ENCODE measurements at places on chromosomes 2 and 18.

GRCh38 chr2:171540437-171540836 lies 18.2 kb downstream of the CYBRD1 start:
- no peak for DNase-seq

DNA sequence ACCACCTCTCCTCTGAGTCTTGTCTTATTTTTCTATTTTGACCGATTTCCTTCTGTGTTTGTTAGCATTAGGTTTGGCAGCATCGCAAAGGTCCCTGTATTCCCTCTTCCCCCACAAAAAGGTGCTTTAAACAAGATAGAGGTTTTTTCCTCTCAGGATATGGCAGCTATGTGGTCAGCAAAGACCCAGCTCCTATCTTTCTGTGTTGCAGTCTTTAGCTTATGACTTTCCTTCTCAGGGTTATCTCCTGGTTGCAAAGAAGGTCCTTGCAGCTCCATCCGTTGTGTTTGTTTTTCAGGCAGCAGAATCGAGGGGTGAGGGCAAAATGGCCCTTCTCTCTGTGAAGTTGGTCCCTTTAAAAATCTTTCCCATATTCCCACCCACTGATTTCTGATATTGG lies 38.4 kb downstream of the GALNT1 start:
- no peak for DNase-seq

GRCh38 chr2:121348128-121348740 lies 63.2 kb upstream of the TFCP2L1 start:
- no peak for DNase-seq

- no peak for DNase-seq
Measured at GRCh38 chr2:36530983-36531354, 67.0 kb downstream of the FEZ2 start.

GRCh38 chr18:10242936-10243680 lies 211.3 kb upstream of the APCDD1 start:
- DNase-seq: no peak

GRCh38 chr2:46813020-46813415 lies 102.6 kb downstream of the MCFD2 start:
- no peak for DNase-seq

DNA sequence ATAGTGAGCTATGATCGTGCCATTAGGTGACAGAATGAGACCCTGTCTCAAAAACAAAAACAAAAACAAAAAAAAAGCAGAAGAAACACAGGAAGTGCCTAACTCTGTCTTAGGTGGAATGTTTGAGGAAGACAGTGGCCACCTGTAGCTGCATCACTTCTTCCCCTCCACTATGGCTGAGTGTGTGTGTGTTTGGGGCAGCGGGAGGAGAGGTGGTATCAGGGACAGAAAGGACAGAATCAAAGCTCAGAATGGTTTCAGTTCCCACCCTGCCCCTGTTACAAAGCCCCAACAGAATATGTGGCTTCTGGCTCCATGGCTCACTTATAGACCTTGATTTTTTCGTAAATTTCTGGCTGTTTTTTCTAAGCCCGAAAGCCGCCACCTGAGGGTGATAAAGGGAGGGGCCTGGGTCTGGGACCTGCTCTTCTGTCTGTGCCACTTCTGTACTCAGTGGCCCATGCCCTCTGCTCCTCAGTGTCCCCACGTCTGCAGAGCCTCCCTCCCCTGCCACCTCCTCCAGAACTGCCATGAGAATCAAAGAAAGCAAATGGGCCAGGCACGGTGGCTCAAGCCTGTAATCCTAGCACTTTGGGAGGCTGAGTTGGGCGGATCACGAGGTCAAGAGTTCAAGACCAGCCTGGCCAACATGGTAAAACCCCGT lies 27.4 kb downstream of the SERTAD2 start:
- DNase-seq: no peak

DNA sequence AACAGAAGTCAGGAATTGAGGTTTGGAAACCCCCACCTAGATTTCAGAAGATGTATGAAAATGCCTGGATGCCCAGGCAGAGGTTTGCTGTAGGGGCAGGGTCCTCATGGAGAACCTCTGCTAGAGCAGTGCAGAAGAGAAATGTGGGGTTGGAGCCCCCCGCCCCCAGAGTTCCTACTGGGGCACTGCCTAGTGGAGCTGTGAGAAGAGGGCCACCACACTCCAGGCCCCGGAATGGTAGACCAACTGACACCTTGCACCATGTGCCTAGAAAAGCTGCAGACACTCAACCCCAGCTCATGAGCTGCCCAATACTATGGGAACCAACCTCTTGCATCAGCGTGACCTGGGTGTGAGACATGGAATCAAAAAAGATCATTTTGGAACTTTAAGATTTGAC lies 967.0 kb upstream of the NRXN1 start:
- no peak for DNase-seq

DNA sequence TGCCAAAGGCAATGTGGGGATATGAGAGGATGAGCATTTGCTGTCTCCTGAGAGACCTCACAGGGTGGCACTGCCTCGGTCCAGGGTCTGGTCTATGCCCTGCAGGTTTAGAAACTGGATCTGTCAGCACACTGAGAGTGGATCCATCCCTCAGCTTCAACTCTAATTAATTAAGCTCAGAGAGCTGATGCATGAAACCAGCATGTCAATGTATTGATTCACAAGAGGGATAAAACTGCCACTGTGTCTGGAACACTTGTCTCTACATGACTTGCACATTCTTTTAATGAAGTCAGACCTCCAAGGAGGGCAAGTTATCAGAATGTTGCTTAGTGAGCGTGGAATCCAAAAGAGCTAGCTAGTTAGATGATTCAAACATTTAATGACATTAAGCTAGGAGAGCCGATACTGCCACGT lies 22.5 kb upstream of the POLE4 start:
- DNase-seq: no peak

DNA sequence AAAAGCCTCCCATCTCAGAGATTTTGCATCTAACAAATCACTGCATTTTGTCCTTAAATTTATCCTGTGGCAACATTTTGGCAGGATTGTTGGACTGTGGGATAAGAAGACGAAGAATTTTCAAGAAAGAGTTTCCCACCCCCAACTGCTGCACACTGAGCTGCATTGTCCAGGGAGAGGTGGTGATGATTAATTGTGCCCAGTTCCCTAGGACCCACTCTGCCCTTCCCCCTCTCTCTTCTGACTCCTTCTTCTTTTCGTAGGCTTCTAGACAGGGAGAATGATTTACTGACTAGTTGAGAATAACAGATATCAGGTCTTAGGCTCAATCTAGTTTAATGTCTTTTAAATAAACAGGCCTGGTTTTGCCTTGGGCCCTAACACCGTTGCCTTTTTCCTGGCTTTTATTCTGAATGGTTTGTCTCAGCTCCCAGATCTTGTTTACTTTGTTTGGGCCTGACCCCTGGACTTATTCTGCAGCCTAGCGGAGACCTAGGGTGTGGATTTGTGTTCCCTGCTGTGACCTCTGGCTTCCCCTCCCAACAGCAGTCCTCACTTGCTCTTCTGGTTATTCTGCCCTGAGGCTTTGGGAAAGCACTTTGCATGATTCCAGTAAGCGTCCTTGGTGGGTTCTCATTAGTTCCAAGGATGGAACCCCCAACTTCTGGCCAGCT lies 233.3 kb downstream of the INSIG2 start:
- DNase-seq: no peak

- DNase-seq: no peak
Measured at GRCh38 chr2:28201671-28202180, 190.9 kb upstream of the FOSL2 start.

GRCh38 chr2:159201360-159202063 lies 85.0 kb downstream of the WDSUB1 start:
- no peak for DNase-seq

- DNase-seq: no peak
Measured at GRCh38 chr2:102278720-102279390, 32.5 kb upstream of the IL1RL1 start.

GRCh38 chr2:22807872-22808271 lies 577.1 kb upstream of the KLHL29 start:
- DNase-seq: no peak

DNA sequence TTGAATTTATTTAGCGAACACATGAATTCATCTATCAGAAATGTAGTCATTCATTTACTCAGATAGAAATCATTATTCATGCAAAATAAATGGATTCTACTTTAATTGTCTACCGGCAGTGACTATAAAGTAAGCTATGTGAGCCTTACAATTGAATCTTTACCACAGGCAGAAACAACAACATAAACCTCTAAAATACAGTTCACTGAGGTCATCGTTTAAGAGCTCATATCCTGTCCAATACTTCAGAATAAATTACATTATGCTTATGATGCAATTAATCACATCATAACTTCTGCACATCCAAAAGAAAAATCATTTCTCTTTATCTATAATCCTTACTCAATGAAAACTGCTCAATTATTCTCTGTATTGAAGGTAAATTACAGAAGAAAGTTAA lies 244.7 kb downstream of the HNMT start:
- DNase-seq: no peak

DNA sequence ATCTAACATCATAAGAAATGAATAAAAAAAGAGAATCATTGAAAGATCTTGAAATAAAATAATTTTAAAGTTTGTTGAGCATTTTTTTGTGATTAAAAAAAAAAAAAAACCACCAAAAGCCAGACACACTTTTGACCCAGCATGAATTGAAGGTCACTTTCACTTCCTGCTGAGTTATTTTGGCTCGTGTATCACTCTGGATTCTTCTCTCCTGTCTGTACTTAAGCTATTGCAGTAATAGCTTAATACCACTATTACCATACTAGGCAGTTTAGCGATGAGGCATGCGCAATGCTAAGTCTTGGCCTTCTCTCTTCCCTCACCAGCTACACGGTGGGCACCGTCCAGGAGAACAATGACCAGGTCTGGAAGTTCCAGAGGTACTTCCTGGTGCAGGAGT lies 54.5 kb upstream of the SPP2 start:
- DNase-seq: no peak

DNA sequence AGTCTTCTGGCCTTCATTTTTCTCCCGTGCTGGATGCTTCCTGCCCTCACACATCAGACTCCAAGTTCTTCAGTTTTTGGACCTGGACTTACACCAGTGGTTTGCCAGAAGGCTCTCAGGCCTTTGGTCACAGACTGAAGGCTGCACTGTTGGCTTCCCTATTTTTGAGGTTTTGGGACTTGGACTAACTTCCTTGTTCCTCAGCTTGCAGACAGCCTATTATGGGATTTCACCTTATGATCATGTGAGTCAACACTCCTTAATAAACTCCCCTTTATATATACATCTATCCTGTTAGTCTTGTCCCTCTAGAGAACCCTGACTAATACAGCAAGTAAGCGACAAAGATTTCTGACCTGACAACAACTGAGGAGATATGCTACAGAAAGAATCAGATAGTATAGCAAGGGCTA lies 7.2 kb downstream of the CDC42EP3 start:
- no peak for DNase-seq

DNA sequence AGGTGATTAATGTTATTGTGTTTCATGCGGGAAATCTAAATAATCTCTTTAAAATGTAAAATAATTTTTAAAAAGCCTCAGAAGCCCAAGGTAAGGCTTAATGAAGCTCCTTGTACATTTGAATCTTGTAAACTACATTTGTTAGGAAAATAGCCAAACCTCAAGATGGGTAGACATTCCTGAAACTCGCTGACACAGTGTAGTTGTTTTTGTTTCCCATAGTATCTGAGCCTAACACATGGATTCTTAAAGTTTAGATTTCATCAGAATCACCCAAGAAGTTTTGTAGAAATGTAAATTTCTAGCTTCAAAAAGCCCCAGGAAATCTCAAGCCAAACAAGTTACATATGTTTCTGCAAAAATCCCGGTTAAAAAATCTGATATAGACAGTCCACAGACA lies 1221.1 kb upstream of the ACVR2A start:
- no peak for DNase-seq

DNA sequence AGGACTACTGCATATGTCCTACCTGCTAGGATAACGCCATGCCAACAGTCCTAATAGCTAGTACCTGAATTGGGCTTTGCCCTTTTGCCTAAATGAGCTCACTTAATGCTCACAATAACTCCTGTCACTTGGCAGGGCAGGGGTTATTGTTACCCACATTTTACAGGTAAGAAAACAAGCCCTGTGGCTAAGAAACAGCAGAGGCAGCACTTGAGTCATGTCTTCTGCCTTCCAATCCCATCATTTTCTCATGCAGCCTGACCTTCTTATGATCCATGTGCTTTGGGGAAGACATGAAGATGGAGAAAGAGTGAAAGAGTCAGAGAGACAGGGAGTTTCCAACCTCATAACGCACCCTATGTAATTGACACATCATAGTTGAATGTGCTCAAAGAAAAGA lies 33.6 kb upstream of the LPIN1 start:
- DNase-seq: no peak

DNA sequence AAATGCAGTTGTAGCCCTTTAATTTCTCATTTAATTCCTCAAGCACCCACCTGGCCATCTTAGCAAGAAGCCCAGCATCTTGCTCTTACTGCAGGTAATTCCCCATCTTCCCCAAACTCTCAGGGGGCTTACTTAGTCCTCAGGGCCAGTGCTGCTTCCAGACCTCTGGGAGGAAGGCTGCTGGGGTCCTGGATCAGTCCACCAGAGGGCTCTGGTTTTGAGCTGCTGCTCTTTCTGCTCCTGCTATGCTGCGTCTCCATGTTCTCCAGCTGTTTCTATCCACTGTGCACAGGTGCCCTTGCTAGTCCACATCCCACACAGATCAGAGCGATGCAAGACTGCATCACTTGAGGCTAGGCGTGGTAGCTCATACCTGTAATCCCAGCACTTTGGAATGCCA lies 34.5 kb upstream of the TMEM87B start:
- no peak for DNase-seq

- no peak for DNase-seq
Measured at GRCh38 chr2:198483051-198483450, 678.7 kb downstream of the PLCL1 start.

DNA sequence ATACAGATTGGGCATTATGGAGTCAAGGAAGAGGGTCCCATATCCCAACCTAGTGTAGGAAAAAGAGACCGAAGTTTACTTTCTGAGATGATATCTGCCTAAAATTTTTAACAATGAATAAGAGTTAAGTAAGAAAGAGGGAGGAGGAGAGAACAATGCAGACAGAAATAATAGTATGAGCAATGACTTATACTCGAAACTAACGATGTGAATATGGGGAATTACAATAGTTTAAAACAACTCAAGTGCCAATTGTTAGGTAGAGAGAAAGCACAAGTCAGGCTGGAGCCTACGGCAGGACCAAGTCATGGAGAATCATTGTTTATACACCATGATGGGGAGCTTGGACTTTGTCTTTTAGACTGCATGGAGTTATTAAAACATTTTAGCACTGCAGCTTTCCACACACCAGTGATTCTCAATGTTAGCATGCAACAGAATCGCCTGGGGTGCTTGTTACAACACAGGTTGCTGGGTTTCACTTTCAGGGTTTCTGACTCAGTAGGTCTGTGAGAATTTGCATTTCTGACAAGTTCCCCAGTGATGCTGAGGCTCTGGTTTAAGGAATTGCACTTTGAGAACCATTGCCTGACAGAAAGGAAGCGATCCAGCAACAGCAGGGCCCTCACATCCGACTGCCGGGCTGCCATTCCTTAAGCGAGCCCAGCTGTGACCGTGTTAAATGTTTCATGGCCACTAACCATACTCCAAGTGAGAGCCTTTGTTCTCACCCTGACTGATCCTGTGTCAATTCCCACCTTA lies 511.2 kb downstream of the DCDC2C start:
- no peak for DNase-seq

DNA sequence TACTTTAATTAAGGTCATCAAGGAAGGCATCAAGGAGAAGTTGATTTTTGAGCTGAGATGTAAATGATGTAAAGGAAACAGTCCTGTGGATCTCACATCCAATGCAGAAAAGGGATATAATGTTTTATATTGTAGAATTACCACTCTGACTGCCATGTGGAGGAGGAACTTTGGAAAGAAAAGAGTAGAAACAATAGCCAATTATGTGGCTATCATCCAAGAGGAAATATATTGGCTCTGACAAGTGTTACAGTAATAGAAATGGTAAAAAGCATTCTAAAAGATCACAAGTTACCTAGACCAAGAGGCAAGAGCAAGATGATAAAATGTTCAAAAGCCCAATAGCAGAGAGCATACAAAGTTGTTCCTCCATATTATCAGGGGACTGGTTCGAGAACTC lies 26.8 kb downstream of the BARD1 start:
- no peak for DNase-seq

Data from stimulated activated CD4-positive, alpha-beta T cell treated with anti-CD3 and anti-CD28 coated beads, TNF-alpha, amount 100 ng/mL, for 4 hours (primary cell).